Stimulated activated CD8-positive, alpha-beta memory T cell treated with anti-CD3 and anti-CD28 coated beads, Interleukin-15, amount 100 ng/mL, for 24 hours (primary cell): ENCODE measurements at places on chromosomes 5 and 9.

GRCh38 chr5:29218138-29218537 is 1975.3 kb upstream of the CDH6 start:
- DNase-seq: no peak

GRCh38 chr5:71924980-71925379 is 182.3 kb upstream of the MAP1B start:
- DNase-seq: no peak

DNA sequence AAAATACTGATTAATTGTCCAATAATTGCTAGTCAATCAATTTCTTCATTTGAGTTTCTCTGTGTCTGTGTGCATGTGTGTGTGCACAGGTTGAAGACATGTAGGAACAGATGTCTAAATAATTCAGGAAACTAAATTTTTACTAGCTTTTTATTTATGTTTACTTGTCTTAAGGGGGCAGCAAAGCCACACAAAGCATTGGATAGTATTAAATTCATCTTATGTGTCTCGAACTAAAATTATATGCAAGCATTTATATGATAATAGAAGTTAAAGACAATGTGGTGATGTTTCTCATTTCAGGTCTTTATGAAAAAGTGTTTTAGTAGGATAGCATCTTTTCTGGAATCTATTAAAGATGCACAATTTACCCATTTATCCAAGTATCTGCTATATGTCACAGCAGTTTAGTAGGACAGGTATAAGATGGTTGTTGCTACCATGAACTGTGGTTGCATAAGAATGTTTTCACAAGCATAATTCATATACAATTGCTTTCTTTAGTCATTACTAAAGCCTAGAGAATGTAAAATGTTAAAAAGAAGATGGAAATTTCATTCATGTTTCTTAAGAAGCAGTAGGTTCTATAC is 784.6 kb upstream of the NUDT12 start:
- no peak for DNase-seq

DNA sequence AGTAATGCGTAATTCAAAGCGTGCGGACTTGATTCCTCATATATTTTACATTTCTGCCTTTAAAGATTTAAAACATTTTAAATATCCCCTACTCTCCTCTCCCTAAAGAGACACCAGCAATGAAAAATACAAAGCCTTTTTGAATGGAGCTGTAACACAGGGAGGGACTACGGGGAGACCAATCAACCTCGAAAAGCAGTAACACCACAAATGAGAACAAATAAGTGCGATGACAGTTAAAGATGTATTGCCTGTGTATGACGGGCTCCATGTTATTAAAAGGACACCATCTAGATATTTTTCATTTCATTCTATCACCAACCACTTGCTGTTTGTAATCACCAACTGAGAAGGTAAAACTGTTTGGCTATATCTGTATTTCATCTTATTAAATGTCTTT is 230.3 kb upstream of the TBCA start:
- no peak for DNase-seq

DNA sequence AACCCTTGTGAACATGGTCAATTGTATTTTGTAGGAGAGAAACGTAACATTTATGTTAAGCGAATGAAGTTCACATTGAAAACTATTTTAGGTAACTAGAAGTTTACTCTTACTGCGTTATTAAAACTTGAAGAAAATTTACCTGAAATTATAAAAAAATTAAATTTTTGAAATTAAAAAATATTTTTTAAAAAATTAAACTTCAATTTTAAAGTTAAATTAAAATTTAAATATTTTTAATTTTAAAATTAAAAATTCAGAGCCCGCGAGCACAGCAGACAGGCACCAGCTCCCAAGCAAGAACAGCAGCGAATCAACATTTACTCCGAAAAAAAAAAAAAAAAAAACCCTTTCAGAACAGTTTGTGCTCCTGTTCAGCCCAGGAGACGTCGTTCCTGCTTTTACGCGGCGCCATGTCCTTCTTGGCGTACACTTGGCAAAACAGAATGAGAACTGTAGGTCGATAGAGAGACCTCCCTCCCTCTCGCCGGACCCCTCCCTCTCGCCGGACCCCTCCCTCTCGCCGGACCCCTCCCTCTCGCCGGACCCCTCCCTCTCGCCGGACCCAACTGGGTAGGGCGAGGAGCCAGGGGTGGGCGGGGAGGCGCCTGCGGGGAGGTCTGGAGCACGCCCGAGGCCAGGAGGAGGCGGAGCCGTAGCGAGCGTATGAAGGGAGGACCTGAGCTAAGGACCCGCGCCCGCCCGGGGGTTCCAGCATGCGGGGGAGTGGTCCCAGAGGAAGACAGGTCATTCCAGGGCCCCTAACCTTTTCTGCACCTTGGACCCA is 235.8 kb downstream of the ROR2 start:
- no peak for DNase-seq

DNA sequence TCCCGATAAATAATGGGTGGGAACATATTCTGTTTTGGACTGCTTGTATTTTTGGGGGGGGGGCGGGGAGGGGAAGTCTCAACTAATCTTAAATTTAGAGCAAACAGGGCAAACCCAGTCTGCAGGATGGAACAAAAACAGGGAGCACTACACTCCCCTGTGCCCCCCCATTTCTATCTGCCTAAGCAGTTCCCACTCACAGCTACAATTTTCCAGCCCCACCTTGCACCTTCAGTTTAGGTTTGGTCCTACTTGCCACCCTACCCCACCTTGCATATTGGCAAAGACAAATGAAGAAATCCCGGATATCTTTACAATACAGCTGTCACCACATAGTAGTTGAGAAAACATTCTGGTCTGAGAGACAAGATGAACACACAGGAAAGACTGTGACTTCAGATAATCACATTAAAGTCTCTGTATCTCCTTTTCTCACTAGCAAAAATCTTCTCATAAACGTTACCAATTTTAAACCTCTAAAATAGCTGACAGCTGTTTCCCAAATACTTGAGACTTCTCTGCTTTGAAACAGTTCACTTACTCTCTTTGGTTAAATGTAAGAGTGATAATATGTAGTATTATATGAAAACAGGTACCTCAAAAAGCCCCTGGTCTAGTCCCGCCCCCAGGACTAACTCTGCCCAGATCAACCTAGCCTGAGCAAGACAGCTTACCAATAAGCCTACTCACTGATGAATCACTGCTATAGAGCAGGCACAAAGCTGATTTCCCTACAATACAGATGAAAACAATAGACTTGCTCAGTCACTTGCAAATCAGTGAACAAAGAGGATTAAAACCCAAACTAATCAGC is 5.2 kb upstream of the RAPGEF6 start:
- no peak for DNase-seq

GRCh38 chr5:151156507-151157420 is 815 bp downstream of the ANXA6 start:
- DNase-seq: no peak

- DNase-seq: no peak
These were observed 7.5 kb upstream of the RALGPS1 start for GRCh38 chr9:126907058-126907457.

- no peak for DNase-seq
These were observed 129.5 kb downstream of the NPR3 start for GRCh38 chr5:32840606-32841005.

- DNase-seq: no peak
These were observed 5.2 kb downstream of the FGF1 start for GRCh38 chr5:142680605-142681259.

DNA sequence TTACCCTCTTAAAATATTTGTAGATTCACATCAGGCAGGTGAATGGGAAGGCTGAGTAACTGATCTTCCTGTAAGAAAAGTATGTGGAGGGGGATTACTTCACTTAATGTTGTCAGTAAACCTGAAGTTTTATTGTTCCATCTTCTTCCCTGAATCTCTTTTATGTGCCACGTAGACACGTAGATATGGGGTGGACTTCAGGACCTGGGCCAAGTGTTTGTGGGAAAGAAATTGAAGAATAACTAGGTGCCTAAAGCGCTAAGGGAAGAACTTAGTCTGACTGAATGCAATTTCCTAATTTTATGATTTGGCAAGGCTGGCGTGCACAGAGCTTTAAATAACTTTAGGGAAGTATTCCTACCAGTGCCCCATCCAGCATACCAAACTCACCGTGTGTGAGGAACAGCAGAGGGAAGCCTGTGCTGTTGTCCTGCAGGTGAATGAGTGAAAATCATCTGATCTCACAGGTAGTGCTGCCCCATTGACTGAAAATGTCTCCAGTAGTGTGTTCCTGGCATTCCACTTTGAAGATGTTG is 323.4 kb downstream of the KDM4C start:
- DNase-seq: no peak

DNA sequence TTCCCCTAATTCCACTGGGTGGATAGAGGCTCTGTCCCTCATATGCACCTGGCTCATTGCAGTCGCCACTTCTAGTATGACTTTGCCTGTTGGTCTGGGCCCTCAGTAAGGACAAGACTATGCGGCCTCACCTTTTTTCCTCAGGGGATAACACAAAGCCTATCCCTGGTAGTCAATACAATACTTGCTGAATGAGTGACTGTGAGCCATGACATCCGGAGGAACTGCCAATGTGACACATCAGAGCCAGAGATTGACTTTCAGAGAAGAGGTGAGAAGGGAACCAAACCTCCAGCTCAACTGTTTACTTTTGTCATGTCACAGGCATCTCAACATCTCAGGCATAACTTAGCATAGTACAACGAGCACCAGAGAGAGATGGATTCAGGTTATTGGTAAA is 371.3 kb downstream of the DMRT2 start:
- DNase-seq: no peak

- no peak for DNase-seq
These were observed 421.4 kb upstream of the DAB2 start for GRCh38 chr5:39846144-39846543.

- DNase-seq: no peak
These were observed 155.4 kb downstream of the SEMA6A start for GRCh38 chr5:116419258-116419657.

DNA sequence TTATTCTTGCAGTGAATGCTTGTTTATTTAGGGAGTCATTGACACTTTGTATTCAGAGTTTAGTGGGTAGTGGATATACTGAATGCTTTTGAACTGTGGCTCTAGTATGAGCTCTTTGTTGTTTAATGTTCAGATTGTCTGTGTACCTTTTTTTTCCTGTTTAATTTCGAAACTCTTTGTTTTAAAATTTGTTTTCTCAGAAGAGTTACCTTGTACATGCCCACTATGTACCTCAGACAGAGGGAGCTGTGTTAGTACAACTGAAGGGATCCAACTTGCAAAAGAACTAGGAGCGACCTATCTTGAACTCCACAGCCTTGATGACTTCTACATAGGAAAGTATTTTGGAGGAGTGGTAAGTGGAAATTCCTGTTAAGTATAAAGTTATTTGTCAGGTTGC is 17.0 kb downstream of the RHOBTB3 start:
- DNase-seq: no peak

DNA sequence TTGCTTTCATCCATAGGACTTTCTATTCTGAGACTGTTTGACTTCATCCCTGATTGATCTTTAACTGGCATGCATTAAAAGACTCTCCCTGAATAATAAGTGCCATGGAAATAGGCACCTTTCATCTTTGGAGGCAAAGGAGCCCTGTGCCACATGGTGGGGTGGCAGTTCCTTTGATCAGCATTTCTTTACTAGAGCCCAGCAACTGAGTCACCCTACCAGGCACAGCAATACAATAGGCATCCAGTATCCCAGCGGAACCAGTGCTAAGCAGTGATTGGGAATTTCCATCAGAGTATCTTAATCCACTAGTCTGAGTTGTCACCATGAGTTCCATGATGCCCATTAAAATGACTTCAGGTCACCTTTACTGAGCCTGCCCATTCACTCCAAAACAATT is 476.1 kb upstream of the MPDZ start:
- no peak for DNase-seq

DNA sequence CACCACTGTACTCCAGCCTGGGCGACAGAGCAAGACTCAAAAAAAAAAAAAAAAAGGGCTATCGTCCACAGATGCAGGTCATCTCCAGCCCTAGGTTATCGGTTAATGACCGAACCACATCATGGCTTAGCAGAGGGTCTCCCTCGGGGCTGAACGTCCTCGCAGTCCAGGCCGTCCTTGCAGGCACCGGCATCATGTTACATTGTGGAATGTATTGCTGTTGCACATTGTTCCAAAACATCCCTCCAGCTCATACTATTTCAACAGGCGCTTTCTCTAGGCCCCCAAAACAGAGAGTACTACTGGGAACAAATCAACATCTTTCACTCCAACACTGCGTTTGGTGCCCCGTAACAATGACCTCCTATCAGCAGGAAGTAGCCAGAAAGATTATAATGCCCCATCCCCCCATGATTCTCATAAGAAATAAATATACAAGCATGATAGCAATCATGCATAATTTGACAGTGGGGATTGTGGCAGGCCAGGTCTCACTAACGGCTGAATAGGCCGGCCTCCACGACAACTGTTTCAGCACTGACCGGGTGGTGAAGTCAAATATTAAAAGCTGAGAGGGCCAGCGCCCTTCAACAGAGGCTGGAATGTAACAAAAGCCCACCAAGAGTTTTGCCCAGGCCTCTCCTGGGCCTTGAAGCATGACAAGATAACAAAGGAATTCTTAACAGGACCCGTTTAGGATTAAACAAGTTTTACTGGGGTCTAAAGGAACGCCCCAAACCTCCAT is 1.1 kb upstream of the LCN9 start:
- no peak for DNase-seq

DNA sequence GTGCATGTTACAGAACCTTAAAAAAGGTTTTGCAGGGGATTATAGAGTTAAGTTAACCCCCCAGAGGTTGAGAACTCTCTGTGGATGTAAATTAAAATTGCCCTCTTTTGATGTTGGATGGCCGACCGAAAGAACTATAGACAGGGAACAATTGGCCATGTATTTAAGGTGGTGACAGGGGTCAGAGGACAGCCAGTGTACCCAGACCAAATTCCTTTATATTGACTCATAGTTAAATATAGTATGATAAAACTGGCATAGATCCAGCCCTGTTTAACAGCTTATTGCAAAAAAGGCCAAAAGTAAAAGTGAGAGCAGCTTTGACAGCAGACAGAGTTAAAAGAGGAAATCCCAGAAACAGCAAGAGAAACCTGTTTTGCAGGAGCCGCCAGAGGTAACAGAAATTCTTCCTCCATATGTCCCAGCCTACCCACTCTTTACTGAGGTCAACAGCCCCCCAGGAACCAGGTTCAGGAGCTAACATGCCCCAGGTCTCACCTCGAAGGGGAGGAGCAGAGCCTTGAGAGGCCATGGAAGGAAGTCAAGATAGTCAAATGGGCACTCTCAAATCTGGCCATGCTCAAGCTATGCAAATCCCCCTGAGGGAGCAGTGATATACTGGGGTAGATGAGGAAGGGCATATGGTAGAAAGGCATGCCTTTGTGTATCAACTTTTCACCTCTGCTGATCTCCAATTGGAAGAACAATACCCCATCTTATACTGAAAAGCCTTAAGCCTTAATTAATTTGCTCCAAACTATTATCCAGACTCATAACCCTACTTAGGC is 156.4 kb upstream of the COX7C start:
- DNase-seq: no peak

DNA sequence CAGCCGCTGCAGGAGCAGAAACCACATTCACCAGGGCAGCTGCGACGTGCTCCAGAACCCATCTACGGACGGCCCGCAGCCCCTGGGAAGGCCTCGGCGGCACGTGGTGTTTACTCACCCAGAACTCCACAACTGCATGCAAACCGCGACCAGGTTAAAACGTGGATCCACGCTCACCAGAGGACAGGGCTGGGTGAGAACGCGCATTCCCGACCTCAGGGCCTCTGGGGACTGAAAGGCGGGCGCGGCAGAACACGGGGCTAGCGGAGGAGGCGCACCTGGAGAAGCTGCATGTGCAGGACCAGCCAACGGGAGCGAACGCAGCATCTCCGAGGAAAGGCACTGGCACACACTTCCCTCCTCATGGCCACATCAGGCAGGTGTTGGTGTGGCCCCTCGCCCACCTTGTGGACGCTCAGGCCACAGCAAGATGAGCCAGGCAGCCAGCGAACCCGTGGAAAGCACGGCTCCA is 24.0 kb upstream of the CAMSAP1 start:
- no peak for DNase-seq

- no peak for DNase-seq
These were observed 9.4 kb downstream of the PDZD2 start for GRCh38 chr5:31648326-31648725.
